Peyer's patch (tissue), 4 donors: ENCODE measurements at places on chromosomes 2 and 18. TPM values are rescaled to one million over a fixed set of nuclear protein-coding genes. Genes with fewer than 3 reads are reported as not detected.

- DNase-seq = no peak
Measured at GRCh38 chr18:10244341-10244740, 210.1 kb upstream of the APCDD1 start.

- DNase-seq = no peak
Measured at GRCh38 chr2:5479265-5479928, 212.8 kb upstream of the SOX11 start.

GRCh38 chr2:238350150-238350897 is 30.0 kb downstream of the TRAF3IP1 start:
- no peak for DNase-seq

- no peak for DNase-seq
Measured at GRCh38 chr18:56841836-56842235, 190.7 kb downstream of the WDR7 start.

GRCh38 chr2:47357483-47357882 is 45.5 kb upstream of the MSH2 start:
- DNase-seq = peak; percentile 79

GRCh38 chr18:2002604-2003003 is 568.7 kb downstream of the METTL4 start:
- no peak for DNase-seq

- DNase-seq = no peak
Measured at GRCh38 chr2:43268066-43268953, 41.9 kb upstream of the ZFP36L2 start.

DNA sequence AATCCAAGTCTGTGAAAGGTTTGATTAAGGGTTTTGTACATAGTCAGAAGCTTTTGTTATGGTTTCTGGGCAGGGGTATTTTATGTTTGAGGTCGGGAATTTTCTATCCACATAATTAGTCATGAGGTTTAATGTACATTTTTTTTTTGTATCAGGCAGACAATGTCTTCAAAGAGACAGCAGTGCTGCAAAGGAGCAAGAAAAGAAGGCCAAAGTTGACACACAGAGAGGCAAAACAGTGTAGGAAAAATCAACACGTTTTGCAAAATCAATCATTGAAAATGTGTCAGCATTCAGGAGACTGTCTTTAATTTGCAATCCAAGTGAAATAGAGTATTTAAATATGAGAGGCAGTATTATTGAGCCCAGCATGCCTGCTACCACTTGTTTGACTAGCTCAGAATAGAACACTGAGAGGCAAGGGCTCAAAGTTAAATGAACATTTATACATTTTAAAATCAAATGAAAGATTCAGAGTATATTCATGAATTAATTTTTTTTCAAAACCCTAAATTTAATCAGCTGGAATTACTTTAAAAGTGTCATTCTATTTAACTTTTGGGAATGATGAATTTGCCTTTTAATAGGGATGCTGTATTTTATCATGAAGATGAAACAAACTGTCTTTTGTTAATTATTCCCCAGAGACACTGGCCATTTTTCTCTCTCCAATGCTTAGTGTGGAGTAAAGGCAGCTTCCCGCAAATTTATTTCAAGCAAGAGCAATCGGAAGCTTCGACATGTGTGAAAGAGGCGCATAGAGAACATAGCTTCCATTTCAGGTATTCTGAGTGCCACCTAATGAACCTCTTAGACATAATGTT is 11.3 kb downstream of the VRK2 start:
- DNase-seq = no peak

GRCh38 chr2:122205641-122206040 is 450.2 kb downstream of the TSN start:
- DNase-seq = no peak

DNA sequence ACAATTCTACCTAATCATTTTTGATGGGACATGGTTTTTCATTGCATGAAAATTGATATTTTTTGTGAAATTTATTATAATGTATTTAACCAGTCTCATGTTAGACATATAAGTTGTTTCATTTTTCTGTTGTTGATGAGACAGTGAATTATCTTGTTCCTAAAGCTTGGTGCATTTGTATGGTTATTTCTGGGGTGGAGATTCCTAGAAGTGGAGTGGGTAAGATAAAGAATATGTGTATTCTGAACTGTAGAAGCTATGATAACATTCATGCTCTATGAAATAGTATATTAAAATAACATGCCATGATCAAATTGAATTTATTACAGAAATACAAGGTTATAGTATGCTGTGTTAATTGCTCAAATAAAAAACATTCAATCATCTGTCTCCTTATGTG is 69.2 kb downstream of the BOLA3 start:
- no peak for DNase-seq

COL3A1 gene
- 33.9 TPM for total RNA-seq

LONRF2 gene
- 0.80 TPM for total RNA-seq

- no peak for DNase-seq
Measured at GRCh38 chr2:239694487-239694886, 293.7 kb upstream of the HDAC4 start.

CYP27C1 gene
- not detected for total RNA-seq

CIB4 gene
- not detected for total RNA-seq

- peak; percentile 22 for DNase-seq
Measured at GRCh38 chr2:121330921-121331320, 45.9 kb upstream of the TFCP2L1 start.
